Activated CD4-positive, alpha-beta memory T cell treated with anti-CD3 and anti-CD28 coated beads, Interleukin-2, amount 10 ng/mL, durations not matched to agents 7 days and 5 days (primary cell): ENCODE measurements at places on chromosomes 3 and 15.

DNA sequence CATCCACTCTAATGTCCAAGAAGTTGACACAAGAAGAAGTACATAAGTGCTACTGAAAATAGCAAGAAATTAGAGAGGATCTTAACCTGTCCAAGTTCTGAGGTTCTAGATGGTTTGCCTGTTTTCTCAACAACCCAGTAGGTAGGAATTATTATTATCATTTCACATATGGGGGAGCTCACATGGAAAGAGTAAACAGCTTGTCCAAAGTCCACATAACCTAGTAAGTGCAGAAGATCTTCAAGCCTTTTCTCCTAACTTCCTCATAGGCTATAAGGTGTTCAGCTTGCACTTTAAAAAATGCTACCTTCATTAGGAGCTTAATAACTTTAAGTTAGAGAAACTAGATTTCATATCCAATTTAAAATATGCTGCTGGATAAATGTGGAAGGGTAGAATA is 3.0 kb downstream of the SLC2A2 start:
- DNase-seq = no peak

DNA sequence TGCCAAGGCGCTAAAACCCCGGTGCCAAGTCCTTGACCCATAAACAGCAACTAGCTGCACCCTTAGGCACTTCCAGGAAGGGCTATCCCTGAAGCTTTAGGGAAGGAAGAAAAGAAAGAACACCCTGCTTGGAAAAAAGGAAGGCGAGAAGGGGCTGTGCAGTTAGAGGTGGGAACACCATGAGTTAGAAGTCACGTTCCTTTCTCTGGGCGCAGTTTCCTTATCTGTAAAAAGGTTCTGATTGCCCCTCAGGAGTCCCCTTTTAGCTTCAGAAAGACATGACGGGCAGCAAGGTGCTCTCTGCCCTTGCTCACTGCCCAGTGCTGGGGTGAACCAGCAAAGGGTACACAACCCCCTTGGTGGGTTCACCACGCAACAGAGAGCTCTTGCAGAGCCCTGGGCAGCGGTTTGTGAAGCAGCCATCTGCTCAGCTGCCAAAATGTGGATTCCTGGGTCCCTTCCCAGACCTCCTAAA is 798 bp downstream of the GCHFR start:
- no peak for DNase-seq

DNA sequence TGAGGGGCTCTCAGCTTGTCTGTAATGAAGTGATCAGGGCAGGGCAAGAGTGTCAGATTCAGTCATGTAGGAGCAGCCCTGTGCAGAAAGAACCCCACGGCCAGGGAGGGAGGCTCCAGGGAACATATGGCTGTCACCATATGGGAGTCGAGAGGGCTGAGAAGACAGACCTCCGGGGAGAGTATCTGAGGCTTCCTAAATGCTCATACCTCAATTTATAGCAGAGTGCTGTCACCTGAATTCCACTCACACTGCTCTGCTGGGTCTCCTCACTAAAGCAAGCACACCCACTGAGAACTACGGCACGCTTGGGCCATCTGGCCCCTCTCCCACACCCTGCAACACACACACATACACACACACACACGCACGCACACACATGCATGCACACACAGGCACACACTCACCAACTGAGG is 92.3 kb upstream of the TJP1 start:
- no peak for DNase-seq

GRCh38 chr3:46574243-46574646 is 8.1 kb upstream of the LRRC2 start:
- no peak for DNase-seq

GRCh38 chr3:96294143-96294542 is 520.3 kb upstream of the EPHA6 start:
- DNase-seq = no peak

DNA sequence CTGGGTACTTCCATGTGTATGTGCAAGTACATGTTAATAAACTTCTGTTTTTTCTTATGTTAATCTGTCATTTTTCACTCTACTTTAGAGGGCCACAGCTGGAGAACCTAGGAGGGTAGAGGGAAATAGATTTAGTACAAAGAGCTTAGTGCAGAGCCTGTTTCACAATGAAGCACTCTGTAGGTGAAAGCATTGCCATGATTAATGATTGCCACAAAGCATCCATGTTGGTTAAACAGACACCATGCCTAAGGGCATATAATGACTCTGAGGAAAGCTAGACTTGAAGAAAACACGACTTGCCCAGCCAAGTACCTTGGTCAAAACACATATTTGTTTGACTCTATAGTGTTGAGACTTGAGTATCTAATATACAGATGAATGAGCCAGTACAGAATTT is 338.4 kb downstream of the FHIT start:
- no peak for DNase-seq
